ENCODE measurements at places on chromosomes 16 and 17.

GRCh38 chr17:7880076-7880868 is 8.3 kb upstream of the CHD3 start:
- DNase-seq, result no peak

DNA sequence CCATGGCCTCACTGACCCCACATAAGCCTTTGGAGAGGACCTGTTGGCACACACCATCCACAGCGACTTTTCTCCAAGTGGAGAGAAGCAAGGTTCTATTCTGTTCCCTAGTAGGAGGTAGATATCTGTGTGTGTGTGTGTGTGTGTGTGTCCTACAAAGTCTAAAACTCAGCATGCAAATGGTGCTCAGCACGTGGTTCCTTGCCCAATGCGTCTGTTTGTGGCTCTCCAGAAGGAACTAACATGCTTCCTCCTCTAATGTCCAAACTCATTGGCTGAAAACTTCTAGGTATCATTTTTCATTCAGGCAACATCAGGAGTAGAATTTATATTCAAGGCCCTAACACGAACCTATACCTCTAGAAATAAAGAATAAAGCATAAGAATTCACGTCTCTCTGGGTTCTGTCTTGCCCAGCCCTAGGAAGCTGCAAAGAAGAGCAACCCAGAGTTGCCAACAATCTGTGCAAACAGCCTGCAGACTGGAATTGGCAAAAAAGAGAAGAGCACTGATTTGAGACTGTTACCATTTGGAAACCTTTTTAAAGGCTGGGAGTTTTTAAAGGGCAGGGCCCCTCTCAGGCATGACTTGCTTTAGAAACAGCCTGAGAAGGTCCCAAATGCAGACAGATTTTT is 25.5 kb downstream of the MAP3K14 start:
- no peak for DNase-seq

GRCh38 chr16:89320782-89321501 is 103.4 kb downstream of the ZNF778 start:
- DNase-seq, result no peak

DNA sequence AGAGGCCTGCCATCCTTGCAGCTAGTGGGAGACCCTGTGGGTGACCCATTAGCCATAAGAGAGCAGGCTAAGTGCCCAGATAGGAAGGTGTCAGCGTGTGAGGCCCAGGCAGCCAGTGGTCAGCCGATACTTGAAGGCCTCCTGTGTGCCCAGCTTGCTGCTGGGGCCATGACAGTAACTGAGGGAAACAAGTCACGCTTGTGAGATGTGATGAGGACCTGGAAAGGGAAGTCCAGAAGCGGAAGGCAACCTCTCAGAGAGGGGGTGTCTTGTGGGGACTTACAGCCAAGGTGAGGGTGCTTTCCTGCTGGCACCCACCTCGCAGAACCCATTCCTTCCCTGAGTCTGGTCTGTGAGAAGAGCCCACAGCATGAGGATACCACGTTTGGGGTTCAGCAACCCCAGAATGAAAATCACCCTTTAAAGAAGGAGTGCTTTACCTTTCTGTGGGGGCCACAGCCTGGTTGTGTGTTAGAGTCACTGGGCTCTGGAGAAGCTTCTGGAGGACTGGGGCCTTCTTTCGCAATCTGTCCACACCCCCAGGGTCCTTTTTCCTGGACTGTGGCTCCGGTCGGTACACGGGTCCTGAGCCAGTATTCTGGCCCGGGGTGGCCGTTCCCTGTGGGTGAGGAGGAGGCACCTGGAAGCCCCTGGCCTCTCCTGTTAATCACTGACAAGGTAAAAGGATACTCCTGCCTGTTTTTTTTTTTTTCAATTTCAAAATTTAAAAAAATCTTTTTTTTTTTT is 53.9 kb downstream of the PLCG2 start:
- DNase-seq, result no peak

DNA sequence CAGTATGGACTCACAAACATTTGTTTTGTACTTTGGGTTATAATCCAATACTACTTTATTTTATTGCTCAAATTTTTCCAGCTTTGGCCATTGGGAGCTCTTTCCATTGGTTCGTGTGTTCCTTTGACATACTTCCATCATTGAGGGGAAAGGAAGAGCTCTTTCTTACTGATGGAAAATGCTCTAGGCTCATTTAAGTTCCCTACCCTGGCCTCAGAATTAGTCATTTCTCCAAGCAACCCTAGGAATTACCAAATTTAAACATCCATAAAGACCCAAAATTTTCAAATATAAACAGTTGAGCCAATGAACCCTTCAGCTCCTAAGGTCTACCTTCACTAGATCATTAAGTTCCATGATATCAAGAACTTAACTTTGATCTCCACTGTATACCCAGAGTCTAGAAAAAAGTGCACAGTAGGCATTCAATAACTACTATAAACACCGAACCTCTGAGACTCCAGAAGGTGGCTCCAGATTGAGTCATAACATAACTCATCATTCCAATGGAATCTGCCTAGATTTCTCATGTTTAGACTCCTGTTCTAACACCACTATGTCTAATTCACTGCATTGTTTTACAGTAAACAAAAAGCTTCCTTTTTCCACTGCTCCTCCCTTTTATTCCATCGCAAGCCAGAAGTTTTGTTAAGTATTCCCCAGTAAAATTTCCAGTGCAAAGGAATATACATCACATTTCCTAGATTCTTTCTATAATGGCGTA is 39.0 kb downstream of the SMURF2 start:
- DNase-seq, result no peak

GRCh38 chr17:31171701-31172100 is 76.9 kb downstream of the NF1 start:
- no peak for DNase-seq

GRCh38 chr16:81551151-81551808 is 106.7 kb downstream of the CMIP start:
- no peak for DNase-seq

Data from activated CD8-positive, alpha-beta memory T cell treated with anti-CD3 and anti-CD28 coated beads, Interleukin-2, amount 50 U/mL, for 48 hours (primary cell).